ENCODE measurements at places on chromosomes 5 and 9. TPM values are rescaled to one million over a fixed set of nuclear protein-coding genes. Genes with fewer than 3 reads are reported as not detected.

Gene TEX48
- not detected for polyA plus RNA-seq

Gene CNOT6
- polyA plus RNA-seq: 13.7 TPM

Gene NRG2
- 0.42 TPM for polyA plus RNA-seq

Gene MLLT3
- polyA plus RNA-seq: 1.2 TPM

Gene SH3PXD2B
- polyA plus RNA-seq: 2.5 TPM

Gene GLRA1
- not detected for polyA plus RNA-seq

Gene SMIM3
- polyA plus RNA-seq: 25.5 TPM

Gene CCL28
- 0.15 TPM for polyA plus RNA-seq

Gene SPINK7
- polyA plus RNA-seq: not detected

Gene FBP1
- 0.83 TPM for polyA plus RNA-seq

Gene MEIKIN
- not detected for polyA plus RNA-seq

Data from psoas muscle (tissue), 8 donors.